ENCODE measurements at places on chromosomes 6 and 20. TPM values are rescaled to one million over a fixed set of nuclear protein-coding genes. Genes with fewer than 3 reads are reported as not detected.

DNA sequence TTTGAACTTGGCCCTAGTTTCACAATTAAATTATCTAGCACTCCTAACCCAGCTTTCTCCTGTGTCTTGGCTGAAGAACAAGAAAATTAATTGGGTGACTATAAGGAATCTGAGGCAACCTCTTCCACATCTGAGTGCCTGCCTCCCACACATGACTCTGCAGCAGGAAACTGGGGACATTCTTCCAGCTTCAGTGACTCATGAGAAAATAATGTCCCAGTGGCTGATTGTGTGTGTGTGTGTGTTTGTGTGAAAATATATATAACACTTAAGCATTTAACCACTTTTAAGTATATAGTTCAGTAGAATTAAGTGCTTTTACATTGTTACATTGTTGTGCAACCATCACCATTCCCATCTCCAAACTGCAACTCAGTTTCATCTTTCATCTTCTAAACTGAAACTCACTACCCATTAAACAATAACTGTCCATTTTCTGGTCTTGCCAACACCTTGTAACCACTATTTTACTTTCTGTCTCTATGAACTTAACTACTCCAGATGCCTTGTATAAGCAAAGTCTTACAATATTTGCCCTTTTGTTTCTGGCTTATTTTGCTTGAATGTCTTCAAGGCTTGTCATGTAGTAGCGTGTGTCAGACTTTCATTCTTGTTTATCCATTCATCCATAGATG is 8.7 kb downstream of the TRIM38 start:
- peaks cover 87% of the 10 kb centered on the region for H3K36me3 ChIP-seq
- H3K27me3 ChIP-seq: no peaks in the 10 kb centered on the region
- no peak overlapping the region for H3K4me3 ChIP-seq
- peak overlapping the region; percentile 59 for H3K27ac ChIP-seq

DNA sequence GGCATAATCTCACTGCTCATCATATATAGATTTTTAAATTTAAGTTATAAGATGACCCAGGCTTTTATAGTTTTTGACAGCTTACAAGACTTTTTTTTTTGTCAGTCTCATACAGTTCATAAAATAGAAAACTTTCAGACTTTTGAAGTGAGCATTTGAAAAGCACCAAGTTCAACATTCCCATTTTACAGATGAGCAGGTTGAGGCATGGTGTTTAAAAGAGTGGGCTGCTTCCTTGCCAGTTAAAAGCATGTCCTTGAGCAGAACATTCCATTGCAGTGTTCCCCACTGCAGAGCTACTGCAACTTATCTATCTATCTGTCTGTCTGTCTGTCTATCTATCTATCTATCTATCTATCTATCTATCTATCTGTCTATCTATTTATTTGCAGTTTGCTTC is 86.8 kb downstream of the GFRA4 start:
- H3K27me3 ChIP-seq: no peaks in the 10 kb centered on the region
- H3K36me3 ChIP-seq: peaks cover 22% of the 10 kb centered on the region
- peaks cover 3% of the 10 kb centered on the region for H3K4me1 ChIP-seq
- no peak overlapping the region for H3K27ac ChIP-seq
- no peak for DNase-seq
- H3K4me3 ChIP-seq: no peak overlapping the region

GRCh38 chr20:46539113-46539512 is 11.3 kb downstream of the OCSTAMP start:
- peaks cover 29% of the 10 kb centered on the region for H3K27me3 ChIP-seq
- no peaks in the 10 kb centered on the region for H3K36me3 ChIP-seq
- H3K4me1 ChIP-seq: peaks cover 2% of the 10 kb centered on the region
- H3K27ac ChIP-seq: no peak overlapping the region
- no peak overlapping the region for H3K4me3 ChIP-seq
- no peak for DNase-seq

Gene RUNX2
- 18.1 TPM for total RNA-seq

Gene LEMD2
- 61.5 TPM for total RNA-seq

Data from activated CD4-positive, alpha-beta T cell treated with anti-CD3 and anti-CD28 coated beads for 36 hours (primary cell).